ENCODE measurements at places on chromosomes 2 and 18.

DNA sequence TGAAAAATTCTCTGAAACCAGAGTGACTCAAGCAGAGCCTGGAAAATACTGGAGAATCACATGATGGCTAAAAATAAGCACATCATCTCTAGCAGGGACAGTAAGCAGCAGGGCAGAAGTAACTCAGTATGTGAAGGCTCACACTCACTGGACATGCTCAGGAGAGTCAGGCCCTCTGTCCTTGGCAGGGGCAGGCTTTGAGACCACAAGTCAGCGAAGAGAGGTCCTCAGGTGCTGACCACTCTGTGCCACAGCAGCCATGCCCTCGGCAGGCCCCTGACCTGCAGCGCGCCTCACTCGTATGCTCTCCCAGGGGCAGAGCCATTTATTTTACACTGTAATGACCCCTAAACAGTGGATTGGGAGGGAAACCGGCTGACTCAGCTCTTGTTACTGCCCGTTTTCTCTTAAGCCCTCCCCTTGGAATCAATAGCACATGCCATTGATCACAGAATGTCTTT lies 76.8 kb downstream of the MAPRE2 start:
- no peak for DNase-seq

DNA sequence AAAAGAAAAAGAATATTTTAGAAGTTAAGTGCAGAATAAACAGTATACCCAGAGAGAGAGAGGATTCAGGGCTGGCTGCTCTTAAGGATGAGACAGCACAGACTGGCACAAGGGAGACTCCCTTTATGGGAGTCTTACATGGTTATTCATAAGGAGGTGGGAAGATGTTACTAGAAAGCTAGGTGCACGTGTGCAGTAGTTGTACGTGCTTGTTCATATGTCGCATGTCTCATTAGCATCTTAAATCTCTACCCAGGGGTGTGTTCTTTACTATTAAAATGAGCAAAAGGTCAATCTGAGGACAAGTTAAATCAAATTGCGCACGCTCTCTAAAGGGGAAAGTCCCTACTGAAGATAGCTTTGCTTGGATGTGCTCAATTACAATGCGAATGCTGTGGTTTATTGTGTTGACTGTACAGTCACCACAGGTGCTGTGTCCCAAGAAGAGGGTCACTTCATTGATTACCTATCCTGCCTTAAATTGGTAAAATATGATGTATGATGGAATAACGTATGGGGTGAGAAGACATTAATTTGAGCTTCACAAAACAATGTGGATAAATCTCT lies 368.0 kb upstream of the SPHKAP start:
- DNase-seq, result no peak

DNA sequence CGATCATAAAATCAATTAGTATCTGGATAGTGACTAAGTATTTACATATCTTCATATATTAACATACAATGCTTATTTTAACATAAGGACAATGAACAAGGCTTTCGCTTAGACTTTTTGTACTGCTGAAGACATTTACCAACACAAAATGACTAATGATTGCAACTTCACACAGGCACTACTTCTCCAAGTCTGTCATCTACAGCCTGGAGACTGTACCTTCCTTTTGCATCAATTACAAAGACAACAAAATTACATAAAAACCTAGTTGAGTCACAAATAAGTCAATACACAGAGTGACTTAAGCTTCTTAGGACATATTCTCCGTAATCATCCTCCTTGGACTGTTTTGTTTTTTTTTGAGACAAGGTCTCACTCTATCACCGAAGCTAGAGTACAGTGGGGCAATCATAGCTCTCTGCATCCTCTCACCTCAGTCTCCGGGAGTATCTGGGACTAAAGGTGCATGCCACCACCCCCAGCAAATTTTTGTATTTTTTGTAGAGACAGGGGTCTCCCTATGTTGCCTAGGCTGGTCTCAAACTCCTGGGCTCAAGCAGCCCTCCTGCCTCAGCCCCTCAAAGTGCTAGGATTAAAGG lies 15.9 kb downstream of the PUM2 start:
- DNase-seq, result no peak

- peak; percentile 16 for DNase-seq
These were observed 562.2 kb upstream of the VWC2L start for GRCh38 chr2:213848631-213849030.

GRCh38 chr2:53969285-53969967 lies 1.4 kb downstream of the PSME4 start:
- no peak for DNase-seq

GRCh38 chr2:238818561-238818960 lies 29.3 kb upstream of the TWIST2 start:
- no peak for DNase-seq

DNA sequence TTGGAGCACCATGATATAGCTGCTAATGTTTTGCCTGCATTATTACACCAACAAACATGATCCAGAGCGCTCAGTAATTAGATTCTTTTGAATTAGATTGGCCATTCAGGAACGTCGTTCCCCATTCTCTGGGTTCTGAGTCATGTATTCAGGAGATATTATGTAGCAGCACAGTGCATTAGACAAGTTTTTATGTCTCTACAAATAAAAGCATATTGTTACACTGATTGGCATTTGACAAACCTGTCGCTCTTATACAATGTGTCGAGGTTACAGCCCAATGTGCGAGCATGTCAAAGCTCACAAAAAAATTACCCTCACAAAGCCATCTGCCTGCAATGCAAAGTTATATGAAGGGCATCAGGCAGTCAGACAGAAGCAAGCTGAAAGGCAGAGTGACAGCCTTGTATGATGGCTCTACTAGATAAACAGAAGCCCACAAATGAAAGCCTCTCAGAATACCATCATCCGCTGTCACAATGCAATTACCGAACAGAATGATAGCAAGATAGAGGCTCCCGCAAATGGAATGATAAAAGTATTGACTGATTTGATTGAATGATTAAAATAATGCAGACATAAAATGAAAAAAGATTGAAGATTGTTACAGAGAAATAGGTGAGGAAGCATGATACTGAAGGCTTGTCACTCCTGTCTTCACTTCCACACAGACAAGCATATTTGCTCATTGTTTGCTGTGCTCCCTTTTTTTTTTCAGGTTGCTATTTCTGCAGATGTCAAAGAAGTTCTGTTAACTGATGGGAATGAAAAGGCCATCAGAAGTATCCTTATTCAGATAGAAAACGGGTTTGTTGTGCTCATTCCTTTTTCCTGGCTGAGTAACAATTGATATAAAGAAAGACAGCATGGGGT lies 234.6 kb upstream of the SIX3 start:
- DNase-seq, result no peak

DNA sequence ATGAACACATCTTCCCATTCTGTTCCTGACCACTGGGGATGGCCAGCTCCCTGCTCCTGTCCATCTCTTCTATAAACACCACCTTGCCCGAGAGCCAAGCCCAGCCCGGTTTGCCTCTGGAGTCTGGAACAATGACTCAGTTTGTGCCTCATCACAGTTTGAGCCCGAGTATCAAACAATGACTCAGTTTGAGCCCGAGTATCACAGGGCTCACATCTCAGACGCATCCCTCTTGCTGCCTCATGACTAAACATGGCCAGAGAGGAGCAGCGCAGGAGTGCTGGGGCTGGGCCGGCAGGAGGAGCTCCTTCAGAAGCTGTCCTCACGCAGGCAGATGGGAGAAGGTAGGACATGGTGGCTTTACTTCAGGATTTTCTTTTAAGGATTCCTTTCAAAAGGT lies 68.7 kb downstream of the PXDN start:
- no peak for DNase-seq

GRCh38 chr2:119223521-119224390 lies at the start of gene STEAP3:
STEAP3 (plus strand) TSS chr2:119223834; CDS start chr2:119231013, 7,179 bp downstream.
- peak; percentile 60 for DNase-seq

DNA sequence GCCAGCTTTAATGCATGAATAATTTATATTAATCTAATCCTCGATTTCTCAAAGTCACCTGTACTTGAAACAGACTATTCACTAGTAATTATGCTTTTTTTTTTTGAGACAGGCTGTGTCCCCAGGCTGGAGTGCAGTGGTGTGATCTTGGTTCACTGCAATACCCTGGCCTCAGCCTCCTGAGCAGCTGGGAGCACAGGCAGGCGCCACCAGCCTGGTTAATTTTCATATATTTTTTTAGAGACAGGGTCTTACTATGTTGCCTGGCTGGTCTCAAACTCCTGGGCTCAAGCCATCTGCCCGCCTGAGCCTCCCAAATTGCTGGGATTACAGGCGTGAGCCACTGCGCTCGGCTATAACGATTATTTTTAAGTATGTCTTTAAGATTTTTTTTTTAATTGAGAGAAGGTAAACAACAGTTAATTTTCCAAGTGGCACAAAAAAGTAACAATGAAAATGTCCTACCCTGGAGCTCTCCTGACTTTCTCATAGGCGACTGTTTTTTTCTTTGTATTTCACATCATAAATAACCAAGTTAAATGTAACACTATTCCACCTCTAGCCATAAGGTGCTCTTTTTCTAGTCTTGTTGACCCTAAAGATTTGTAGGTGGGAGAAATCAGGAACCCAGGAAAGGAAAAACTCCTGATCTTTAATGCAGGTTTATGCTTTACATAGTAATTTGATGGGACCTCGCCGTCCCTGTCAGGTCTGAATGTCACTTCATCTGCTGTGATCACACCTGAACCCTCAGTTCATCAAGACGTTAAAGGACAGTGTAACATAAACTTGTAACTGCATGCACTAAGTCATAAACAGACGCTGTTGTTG lies 1.3 kb upstream of the ANKRD12 start:
- peak; percentile 70 for DNase-seq

GRCh38 chr18:25518716-25519053 lies 166.7 kb upstream of the ZNF521 start:
- no peak for DNase-seq

DNA sequence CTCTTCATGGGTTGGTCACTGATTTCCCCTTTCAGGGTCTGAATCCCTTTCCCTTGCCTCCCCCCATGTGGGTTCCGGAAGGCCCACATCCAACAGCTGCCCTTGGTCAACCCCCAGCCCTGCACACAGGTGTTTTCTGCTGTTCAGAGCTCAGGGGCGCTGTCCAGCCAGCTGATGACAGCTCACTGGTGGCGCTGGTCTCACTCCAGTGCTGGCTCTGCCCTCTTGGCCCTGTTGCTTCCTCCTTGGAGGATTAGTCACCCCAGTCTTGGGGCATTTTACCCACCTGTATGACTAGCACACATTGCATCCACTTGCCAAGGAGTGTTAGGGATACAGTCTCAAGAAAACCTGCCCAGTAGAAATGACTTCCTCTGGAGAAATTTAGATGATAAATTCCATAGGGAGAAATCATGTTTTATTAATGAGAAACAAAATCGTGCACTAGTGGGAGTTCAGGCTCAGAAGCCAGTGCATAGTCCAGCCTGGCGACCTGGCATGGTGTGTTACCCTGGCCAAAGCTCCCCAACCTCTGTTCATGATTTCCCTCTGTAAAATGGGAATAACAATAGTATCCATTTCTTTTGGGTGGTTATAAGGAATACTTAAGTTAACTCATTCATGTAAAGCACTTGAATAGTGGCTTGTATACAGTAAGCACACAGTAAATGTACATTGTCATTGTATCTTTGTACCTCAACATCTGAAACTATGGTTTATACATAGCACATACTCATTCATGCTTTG lies 21.6 kb downstream of the CRIM1 start:
- no peak for DNase-seq

DNA sequence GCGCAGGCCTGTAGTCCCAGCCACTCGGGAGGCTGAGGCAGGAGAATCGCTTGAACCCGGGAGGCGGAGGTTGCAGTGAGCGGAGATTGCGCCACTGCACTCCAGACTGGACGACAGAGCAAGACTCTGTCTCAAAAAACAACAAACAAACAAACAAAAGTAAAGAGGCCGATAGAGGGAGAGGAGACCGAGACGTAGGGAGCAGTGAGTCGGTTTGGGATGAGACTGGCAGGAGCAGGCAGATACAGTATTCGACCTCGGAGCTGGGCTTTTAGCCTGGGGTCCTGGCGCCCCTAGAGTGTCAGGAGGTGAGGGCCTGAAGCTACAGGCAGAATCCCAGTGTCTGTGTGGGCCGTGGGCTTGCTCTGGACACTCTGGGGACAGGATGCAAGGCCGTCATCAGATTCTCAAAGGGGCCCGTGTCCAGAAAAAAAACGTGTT lies 51.2 kb downstream of the SLC4A1AP start:
- DNase-seq, result no peak

DNA sequence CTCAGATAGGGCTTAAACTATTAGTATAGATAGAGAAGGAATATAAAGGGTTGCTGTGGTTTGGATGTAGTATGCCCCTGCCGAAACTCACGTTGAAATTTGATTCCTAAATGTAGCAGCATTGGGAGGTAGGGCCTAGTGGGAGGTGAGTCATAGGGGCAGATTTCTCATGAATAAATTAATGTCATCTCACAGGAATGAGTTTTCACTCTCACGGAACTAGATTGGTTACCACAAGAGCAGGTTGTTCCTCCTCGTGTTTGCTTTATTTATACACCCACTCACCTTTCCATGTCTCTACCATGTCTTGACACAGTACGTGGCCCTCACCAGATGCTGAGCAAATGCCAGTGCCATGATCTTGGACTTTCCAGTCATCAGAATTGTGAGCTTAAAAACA lies 218.2 kb downstream of the RBM43 start:
- DNase-seq, result no peak

- no peak for DNase-seq
These were observed 234.2 kb downstream of the ASXL3 start for GRCh38 chr18:33812186-33812585.

- no peak for DNase-seq
These were observed 277.7 kb downstream of the RNF144A start for GRCh38 chr2:7194950-7195349.

DNA sequence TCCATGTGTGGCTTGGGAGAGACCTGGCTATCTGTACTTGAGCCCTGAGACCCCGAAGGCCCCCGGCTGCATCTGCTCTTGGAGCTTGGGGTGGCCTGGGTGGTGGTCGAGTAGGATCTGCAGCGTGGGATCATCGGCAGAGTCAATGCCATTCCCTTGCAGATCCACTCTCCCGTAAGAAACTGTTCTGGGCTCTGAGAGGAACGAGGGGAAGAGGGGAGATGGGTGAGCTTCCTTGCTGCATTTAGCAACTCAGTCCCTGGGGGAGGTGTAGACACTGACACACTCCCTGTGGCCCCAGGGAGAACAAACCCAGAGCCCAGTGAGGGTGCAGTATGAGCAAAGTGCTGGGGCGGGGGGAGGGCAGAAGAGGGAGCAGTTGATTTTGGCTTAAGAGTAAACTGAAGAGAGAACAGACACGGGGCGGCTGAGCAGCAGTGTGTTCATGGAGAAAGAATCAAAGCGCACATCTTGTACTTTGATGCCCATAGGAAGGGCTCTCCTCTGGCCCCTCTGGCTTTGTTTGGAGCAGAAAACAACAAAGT lies 8.5 kb downstream of the GREB1 start:
- no peak for DNase-seq

DNA sequence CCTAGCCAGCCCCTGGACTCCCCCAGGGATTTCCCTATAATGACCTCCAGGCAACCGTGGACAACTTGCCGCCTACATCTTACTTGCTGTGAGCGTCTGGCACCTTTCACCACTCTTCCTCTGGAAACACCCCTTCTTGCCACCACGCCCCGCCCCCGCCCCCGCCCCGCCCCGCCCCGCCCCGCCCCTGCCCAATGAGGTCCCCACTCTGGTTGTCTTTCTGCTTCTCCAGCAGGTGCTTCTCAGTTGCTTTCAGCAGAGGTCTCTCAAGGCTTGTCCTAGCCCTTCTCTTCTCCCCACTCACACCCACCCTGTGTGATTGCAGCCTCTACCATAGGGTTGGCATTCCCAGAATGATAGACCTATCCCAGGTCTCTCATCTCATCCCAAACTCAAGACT lies 214.5 kb downstream of the EN1 start:
- no peak for DNase-seq

GRCh38 chr2:218387369-218388194 lies 5.5 kb downstream of the SLC11A1 start:
- DNase-seq, result peak; percentile 55

Data from NCI-H524 (cell line).